ENCODE measurements at places on chromosomes 7 and 10. TPM values are rescaled to one million over a fixed set of nuclear protein-coding genes. Genes with fewer than 3 reads are reported as not detected.

Gene PON1
- total RNA-seq, result not detected

GRCh38 chr10:74322141-74322540 lies 171.1 kb downstream of the ADK start:
- DNase-seq, result no peak

DNA sequence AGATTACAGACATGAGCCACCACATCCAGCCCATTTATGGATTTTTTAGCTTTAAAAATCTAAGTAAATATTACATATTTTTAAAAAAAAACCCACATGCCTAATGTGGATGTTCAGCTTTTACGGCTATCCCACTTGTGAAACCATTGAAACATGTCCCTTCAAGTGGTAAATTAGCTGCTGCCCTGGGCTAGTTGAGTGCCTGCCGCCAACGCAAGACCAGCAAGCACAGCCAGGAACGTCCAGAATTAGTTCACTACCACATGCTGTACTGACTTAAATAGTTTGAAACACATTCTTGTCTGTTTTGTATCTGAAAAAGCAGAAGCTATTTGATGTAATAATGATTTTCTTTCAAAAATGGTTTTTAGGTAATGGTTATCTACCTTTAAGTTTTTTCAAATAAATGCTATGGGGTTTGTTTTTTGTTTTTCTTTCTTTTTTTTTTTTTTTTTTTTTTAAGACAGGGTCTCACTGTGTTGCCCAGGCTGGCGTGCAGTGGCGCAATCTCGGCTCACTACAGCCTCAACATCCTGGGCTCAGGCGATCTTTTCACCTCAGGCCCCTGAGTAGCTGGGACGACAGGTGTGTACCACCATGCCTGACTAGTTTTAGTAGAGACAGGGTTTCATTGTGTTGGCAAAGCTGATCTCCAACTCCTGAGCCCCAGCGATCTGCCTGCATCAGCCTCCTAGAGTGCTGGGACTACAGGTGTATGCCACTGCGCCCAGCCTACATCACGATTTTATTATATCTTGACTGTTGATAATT lies 57.0 kb downstream of the KLRG2 start:
- DNase-seq, result no peak

DNA sequence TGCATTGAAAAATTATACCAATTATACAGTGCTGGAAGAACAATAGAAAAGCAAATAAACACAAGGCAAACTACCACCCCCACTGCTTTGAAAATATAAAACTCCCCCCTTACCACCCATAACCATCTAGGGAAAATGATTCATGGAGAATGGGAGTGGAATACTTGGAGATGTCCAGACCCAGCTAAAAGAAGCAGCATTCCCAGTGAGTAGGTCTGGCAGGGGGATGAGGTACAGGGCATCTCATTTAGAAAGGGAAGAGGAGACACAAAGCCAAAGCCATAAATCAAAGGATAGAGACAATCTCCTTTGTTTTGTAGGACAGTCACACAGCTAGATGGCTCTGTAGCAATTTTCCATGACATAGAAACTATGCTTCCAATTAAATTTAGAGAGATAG lies 36.0 kb upstream of the DGKI start:
- no peak for DNase-seq

GRCh38 chr10:109934958-109935793 lies 11.9 kb upstream of the XPNPEP1 start:
- no peak for DNase-seq

GRCh38 chr7:141359262-141359661 lies 191.9 kb upstream of the AGK start:
- DNase-seq, result no peak

Gene AQP1
- total RNA-seq, result 291 TPM

- no peak for DNase-seq
These were observed 41.1 kb downstream of the AP5Z1 start for GRCh38 chr7:4816419-4817080.

- peak; percentile 81 for DNase-seq
These were observed at the start of gene TES for GRCh38 chr7:116210345-116211005. Gene TES, plus strand, starts transcription at chr7:116210539. Its CDS starts 169 bp downstream, at chr7:116210708.

Data from kidney (tissue), 22 donors.